ENCODE measurements at places on chromosomes 2 and 18.

DNA sequence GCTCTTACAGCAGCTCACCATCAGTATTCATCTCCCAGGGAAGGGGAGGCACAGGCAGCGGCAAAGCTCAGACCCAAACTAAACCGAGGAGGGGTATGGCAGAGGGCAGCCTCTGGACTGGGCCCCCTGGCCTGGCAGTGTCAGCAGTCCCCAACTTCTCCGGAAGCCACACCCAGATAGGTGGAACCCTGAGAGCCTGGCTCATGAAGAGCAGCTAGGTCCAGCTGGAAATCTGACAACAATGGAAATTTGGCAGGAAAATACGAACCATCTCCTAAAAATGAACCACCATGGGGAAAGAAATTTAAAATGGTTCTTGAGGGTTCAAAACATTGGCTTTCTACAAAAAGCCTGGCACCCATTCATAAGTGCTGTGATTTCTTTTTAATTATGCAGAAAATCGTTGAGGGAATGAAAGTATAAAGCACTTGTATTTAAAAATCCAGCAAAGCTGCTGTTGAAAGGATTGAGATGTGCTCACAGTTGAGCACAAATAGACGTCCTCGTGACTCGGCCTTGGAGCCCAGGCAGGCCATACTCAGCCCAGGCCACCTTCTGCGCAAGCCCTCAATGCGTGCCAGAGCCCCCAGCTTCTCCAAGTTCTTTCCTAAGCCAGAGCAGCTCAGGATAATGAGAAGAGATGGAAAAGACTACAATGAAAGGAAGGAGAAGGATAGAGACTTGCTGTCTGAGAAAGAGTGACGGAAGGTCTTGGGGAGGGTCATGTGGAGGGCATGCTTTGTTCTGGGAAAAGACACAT is 93.0 kb downstream of the COL6A3 start:
- no peak for DNase-seq

DNA sequence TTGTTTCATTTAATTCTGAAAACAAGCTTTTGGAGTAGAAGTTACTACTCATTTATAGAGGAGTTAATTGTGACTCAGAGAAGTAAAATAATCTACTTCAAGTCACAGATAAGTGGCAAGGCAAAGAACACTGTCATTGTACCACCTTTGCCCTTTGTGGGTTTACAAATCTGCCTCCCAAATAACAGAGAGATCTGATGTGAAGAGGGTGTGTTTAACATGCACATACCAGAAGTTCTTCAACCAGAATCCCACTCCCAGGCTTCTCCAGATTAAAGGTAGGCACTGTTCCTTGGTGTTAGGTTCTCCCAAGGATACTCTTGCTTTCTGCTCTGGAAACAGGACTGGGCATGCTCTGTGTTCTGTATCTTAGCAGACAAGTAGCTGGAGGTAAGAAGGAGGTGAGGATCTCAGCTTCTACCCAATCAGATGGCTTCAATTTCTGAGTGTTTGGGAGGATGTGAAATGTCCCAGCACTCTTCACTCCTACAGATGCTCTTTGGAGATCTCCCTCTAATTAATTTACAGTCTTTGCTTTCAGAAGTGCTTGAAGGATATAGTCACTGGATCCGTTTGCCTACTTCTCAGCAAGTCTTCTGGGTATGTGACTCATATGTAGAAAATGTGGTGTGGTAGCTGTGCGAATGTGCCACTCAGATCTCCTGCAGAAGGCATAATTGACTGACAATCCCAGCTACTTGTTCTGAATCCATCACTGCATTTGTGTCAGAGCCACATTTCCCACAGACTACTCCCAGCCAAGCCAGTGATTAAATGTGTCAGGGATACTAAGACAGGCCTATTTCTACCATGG is 111.1 kb downstream of the KLHL14 start:
- DNase-seq: peak; percentile 36

DNA sequence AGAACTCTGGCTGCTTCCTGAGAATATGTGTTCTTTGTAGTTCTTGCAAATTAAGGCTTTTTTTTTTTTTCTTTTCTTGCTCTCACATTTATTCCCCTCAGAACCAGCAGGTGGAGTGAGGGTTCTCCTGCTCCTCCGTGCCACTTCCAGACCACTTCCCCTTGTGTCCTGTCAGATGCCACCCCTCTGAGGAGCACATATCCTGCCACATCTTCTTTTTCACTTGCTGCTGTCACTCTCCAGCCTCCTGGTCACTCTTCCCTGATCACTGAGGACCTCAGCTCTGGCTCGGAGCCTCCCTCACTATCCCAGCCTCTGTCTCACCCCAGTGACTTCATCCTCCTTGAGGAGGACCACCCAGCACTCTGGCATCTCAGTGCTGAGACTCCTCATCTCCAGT is 100.5 kb downstream of the TACR1 start:
- DNase-seq: peak; percentile 23

DNA sequence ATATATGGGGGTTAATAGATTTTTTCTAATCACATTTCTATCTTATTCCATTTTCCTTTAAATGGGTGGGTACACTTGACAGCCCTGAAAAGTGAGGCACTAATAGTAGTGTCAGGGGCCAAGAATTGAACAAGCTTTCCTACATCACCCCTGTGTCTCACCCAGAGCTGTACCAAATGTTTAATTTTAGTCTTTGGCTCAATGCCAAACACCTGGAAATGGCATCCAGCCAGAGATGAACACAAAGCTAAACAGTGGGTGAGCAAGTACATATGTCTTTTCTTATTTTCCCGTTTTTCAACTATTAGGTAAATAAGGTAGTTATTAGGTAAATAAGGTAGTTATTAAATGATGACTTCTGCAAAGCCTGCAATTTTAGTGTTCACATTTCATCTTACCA is 276.3 kb upstream of the ERBB4 start:
- DNase-seq: no peak

GRCh38 chr18:58254873-58255511 is 211.0 kb downstream of the NEDD4L start:
- DNase-seq: no peak
